ENCODE measurements at places on chromosomes 6 and 20. TPM values are rescaled to one million over a fixed set of nuclear protein-coding genes. Genes with fewer than 3 reads are reported as not detected.

EYA4 gene
- total RNA-seq, result 2.3 TPM

- DNase-seq, result no peak
Observed at GRCh38 chr6:51768087-51768486, 319.3 kb downstream of the PKHD1 start.

GRCh38 chr6:71733970-71734899 is 152.1 kb upstream of the RIMS1 start:
- DNase-seq, result no peak

DNA sequence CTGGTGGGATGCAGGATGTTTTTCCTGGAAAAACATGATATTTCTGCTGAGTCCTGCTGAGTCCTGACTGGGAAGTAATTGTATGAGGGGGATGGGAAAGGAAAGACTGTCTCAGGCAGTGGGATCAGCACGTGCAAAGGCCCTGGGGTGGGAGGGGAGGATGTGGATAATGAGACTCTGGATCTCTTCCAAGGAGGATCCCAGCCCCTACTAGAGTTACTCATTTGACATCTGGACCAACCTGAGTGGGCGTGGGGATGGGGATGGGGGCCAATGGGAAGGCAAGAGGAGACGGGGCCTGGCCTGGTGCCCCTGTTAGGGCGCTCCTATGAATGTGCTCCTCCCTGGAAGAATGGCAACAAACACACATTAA is 73.0 kb downstream of the CD40 start:
- no peak for DNase-seq

GRCh38 chr6:21164768-21165326 is 428.7 kb upstream of the SOX4 start:
- DNase-seq, result no peak

DNA sequence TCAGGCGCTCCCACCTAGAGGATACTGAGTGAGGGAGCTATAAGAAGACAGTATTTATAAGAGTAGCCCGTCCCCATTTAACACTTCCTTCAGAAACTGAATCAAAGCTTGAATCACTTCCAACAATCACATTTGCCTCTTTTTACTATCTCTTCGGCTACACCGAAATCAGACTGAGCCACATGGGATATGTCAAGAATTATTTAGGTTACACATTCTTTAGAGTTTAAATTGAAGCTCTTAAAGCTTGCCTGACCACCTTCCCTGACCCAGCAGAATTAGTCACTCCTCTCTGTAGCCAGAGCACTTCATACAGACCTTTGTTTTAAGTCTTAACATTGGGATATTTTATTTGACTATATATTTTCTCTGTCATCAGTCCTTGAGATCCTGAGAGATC is 163.7 kb downstream of the MAFB start:
- no peak for DNase-seq

DNA sequence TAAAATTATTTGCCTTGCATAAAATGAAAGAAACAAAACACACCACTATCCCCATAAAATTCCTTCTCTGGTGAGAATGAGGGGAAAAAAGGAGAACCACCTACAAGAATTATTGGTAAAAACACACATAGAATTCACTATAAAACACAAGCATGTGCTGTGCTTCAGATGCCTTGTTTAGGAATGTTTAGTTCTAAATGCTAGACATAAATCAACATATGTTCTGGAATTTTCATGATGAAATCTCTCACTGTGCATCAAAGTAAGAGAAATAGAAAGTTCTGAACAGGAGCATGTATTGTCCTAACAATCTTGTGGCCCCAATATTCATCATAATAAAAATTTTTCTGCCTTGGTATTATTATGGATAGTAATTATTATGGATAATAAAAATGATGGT is 111.0 kb downstream of the PLCB4 start:
- DNase-seq, result no peak

EYS gene
- 0.03 TPM for total RNA-seq

OR2J3 gene
- not detected for total RNA-seq

DNA sequence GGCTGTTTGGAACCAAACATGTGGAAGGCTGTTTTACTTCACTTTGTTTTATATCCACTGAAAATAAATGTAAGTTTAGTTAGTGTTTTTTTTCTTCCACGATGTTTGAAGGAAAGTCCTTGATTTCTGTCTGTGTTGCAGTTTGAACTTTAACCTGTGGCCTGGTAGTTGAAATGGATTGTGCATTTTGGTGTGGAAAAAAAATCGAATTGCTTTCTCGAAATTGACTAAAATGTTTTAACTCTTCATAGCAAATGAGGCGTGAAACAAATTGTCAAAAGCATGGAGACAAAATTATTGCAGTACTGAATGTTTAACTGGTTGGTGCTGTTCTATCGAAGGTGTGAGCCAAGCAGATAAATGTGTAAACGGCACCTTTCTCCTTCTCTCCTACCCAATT is 24.5 kb downstream of the ARID1B start:
- no peak for DNase-seq

Data from neural progenitor cell (in vitro differentiated cells).